NCI-H1417 (cell line): ENCODE measurements at places on chromosomes 3 and 15.

DNA sequence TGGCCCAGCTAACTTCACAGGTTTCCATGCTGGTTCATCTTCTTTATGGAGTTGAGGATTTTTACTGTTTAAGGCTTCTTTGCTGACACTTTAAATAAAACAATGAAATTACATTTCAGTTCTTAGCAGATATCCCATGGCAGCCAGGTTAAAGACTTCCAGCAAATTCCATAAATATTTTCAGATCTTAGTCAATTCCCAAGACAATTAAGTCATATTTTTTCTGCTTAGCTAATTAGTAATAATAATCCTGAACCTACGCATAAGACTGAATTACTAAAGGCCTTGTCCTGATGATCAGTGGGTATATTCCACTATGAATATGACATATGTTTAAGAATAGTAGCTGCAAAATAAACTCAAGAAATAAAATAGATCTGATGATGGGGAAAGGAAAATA, 83.3 kb downstream of the NR2E3 start:
- no peak for DNase-seq

DNA sequence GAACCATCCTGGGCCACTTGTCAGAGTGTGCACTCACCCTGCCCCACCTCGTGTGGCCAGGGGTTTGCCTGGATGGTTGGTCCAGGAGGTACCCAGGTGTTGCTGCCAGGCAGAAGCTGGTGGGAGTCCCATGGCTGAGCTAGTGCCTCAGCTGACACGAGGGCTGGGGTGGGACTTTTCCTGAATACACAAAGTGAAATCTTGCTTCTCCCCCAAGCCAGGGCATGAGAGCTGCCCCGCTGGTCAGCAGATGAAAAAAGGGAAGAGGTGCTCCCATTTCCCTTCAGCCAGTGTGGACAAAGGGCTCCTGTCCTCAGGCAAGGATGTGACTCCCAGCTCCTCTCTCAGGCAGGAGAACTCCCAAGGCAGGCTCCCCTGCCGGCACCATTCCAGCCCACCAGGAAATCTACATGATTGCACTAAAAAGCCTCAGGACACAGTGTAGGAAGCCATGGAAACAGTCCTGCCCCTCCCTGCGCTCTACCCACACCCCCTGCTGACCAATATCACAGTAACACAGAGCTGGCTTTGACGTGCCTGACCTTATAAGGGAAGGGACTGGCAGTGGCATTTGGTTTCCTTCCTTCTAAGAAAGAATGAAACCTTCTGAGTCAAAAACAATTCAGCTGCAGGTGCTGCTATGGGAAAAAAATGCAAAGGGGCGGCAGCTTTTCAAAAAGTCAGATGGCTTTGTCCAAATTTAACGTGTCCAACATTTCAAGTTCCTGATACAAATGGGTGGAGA, 33.9 kb downstream of the MYO5C start:
- peak; percentile 57 for DNase-seq

DNA sequence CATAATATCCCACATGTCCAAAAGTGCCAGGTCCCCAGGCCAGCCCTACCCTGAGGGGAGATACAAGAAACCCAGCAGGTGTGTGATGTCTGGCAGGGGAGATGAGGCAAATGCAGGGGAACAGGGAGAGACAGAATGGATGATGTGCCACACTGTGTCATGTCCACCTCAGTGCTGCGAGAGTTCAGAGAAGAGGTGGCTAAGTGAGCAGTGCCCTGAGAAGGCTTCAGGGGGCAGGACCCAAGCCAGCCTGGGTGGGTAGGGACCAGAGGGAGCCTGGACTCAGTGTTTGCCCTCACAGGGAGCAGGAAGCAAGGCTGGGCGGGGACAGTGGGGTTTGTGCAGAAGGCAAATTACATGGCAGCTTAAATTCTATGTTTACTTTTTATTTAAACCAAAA, 61.2 kb downstream of the KLHL6 start:
- DNase-seq = peak; percentile 40

GRCh38 chr3:39550354-39551051, 83.0 kb downstream of the MOBP start:
- no peak for DNase-seq

DNA sequence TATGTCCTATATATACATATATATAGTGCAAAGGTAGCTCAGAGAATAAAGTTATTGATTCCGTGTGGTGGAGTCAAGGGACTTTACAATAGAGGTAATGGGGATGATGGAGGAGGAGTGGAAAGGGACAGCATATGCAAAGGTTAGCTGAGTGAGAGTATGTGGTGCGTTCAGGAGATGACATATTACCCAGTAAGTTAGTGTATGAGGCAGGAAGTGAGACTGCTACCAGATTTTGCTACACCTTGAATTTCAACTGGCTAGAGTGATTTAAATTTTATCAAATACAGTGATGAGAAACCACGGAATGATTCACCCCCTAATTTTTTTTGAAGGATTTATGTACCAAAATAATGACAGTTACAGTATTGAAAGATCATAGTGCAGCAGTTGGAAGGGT, 2.8 kb downstream of the ACTL6A start:
- no peak for DNase-seq

DNA sequence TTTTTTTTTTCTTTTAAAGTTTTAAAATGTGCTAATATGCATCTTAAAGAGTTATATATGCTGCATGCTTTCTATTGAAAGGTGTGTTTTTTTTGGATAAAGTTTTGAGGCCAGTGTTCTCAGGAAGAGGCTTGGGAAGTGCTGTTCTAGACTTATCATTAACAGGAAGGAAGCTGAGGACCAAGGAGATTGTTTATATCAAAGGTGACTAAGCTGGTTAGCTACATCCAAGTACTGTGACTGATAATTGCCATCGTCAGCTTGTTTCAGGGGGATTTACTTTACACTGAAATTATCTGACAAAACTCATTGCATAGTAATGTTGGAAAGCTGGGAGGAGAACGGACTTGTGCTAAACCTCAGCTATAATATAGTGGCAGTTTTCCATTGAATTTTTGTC, 36.3 kb upstream of the UTS2B start:
- DNase-seq = peak; percentile 11

GRCh38 chr3:179088306-179088705, 16.7 kb upstream of the ZMAT3 start:
- no peak for DNase-seq

- peak; percentile 14 for DNase-seq
Measured at GRCh38 chr3:145094355-145094941, 1066.5 kb downstream of the PLOD2 start.

GRCh38 chr3:52554026-52554755, 17.8 kb downstream of the UQCC5 start:
- DNase-seq = no peak

DNA sequence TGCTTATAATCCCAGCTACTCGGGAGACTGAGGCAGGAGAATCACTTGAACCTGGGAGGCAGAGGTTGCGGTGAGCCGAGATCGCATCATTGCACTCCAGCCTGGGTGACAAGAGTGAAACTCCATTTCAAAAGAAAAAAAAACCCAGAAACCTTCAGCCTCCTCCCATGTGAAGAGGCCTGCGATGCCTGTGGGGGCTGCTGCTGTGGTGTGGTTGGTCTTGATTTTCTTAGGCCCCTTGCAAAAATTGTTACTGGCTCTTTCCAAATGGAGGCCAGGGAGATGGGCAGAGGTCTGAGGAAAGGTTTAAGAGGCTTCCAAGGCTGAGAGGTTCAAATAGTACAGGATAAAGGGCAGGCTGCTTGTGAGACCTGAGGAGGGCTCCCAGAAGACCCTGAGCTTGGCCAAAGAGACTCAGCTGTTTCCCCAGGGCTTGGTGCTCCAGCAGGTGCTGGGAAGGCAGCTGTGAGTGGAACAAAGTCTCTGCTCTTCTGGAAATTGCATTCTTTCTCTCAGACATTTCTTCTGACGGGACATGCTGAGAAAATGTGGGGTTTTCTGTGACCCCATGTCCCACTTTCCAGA, 18.4 kb downstream of the GCSAM start:
- no peak for DNase-seq

DNA sequence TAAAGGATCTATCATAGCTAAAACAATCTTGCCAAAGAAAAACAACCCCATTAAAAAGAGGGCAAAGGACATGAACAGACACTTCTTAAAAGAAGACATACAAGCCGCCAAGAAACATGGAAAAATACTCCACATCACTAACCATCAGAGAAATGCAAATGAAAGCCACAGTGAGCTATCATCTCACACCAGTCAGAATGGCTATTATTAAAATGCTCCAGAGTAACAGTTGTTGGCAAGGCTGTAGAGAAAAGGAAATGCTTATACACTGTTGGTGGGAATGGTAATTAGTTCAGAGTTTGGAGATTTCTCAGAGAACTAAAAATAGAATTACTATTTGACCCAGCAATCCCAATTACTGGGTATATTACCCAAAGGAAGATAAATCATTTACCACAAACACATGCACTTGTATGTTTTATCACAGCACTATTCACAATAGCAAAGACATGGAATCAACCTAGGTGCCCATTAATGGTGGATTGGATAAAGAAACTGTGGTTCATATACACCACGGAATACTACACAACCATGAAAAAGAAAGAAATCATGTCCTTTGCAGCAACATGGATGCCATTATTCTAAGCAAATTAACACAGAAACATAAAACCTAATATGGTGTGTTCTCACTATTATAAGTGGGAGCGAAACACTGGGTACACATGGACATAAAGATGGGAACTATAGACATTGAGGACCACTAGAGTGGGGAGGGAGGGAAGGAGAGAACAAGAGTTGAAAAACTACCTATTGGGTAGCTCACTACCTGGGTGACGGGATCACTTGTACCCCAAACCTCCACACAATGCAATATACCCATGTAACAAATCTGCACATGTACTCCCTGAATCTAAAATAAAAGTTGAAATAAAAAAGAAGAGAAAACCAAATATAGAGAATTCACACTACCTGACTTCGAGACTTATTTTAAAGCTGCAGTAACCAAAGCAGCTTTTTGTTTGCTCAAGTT, 32.6 kb downstream of the ITGA11 start:
- DNase-seq = no peak

GRCh38 chr3:130609166-130609979, 92.4 kb downstream of the COL6A6 start:
- no peak for DNase-seq

DNA sequence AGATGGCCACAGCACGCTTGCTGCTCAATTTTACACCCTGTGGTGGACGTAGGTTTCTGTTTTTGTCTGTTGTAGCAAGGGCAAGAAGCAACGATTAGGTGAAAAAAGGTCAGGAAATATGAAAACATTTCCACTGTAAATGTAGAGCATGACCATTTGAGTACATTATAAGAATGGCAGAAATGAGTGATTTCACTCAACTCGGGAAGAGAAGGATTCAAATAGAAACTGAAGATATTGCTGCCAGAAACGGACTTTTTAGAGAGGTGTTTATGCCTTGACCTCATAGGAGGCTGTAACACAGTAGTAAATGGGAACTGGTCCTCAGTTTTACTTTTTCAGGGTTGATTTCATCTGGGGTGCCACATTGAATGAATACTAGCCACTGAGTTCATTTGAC, 33.1 kb upstream of the GASK1A start:
- DNase-seq = no peak

- no peak for DNase-seq
Measured at GRCh38 chr3:98980915-98981596, 79.6 kb upstream of the DCBLD2 start.

GRCh38 chr15:81338170-81339007, 14.4 kb upstream of the STARD5 start:
- DNase-seq = no peak

GRCh38 chr3:34132069-34132692, 333.8 kb downstream of the PDCD6IP start:
- DNase-seq = no peak

DNA sequence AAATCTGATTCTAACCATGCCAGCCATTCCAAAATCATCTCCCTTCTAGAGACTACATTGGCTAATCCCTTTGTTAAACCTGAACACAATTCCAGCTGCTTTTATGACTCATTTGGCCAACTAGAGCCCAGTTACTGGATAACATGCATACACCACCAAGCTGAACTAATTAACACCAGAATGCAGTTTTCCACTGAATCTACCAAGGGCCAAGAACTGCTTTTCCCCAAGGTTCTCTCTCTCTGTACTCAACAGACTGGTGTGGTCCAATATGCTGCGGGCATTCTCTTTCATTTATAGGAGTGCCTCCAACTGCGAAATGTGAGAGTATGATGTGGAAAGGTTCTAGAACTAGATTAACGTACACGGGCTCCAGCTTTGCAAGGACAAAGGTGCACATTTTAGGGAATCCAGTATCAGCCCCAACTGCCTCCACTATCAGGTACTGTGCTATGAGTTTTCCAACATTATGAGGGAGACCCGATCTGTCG, 1.5 kb downstream of the CHSY1 start:
- DNase-seq = peak; percentile 46

GRCh38 chr3:135992072-135992471, 26.5 kb downstream of the PPP2R3A start:
- no peak for DNase-seq

DNA sequence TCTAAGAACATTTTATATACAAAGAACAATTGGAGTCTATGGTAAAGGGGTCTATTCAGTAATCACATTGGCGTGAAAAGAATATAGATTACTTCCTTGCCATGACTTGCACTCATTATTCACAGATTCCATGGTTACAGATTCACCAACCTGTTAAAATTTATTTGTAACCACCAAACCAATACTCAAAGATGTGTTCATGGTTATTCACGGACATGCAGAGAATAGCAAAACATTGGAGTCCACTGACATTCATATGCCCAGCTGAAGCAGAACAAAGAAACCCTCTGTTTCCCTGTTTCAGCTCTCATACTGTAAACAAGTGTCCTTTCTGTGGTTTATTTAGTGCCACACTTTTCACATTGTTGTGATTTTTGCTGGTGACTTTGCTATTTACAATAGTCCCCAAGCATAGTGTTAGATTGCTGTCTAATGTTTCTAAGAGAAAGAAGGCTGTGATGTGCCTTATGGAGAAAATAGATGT, 185.8 kb upstream of the TTC14 start:
- no peak for DNase-seq

- no peak for DNase-seq
Measured at GRCh38 chr3:66142079-66142478, 78.7 kb upstream of the SLC25A26 start.

DNA sequence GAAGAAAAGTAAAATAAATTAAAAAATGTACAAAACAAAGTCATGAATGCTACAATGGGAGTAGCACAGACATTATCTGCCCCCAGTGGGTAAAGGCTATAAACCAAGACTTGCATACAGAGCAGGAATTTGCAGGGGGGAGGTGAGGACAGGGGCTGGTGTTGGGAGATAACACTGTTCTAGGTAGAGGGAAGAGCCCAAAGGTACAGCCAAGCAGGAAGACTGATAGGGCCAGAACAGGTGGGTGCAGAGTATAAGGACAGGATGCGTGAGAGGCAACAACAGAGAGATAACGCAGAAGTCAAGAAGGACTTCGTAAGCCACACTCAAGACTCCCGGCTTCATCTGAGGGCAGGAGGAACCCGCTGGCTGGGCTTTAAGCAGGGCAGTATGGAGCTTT, 146.5 kb downstream of the CTNNB1 start:
- DNase-seq = no peak

- no peak for DNase-seq
Measured at GRCh38 chr3:104952146-104952972, 414.4 kb upstream of the ALCAM start.

GRCh38 chr3:33426068-33426467, 14.1 kb downstream of the UBP1 start:
- peak; percentile 53 for DNase-seq
